ENCODE measurements at places on chromosomes 12 and 14.
A peak's percentile ranks its signal among the peaks of the same experiment; 100 is the strongest.

DNA sequence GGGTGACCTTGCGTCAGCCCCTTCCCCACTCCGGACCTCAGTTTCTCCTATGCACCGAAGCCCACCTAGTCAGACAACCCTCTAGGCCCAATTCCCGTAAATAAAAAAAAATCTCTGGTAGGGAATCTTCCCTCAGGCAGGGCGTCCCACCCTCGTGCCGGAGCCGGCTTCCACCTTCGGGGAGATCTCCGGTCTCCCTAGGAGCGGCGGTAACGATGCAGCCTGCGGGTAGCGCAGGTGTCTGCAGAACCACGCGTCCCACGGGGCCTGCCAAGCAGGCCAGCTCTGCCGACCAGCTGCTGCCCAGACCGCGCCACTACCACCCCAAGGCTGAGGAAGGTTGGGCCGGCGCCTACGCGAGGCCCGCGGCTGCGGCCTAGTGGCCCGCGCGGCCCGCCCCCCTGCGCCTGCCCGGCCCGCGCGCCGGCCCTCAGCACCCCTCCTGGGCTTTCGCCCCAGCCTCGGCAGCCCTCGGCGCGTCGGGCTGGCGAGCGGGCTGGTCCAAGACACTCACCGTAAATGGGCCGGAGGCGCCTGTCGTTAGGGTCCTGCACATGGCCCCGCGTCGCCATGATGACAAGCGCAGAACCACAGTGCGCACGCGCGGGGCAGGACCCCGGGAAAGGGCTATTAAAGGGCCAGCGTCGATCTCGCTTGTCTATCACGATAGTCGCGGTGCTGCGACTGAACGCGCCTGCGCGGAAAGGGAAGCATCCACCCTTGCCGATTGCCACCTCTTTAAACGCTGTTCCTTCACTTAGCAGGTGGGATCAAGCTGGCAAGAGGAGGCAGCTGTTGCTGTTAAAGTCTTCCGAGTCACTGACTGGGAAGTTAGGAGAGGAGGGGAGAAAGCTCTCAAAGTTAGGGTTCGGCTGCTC lies at the start of gene NAA25:
Gene NAA25, minus strand, starts transcription at position 582 of the 878 bp plus-strand sequence. Its CDS starts 10 bp downstream, at position 572.
- peak; percentile 92 for DNase-seq

DNA sequence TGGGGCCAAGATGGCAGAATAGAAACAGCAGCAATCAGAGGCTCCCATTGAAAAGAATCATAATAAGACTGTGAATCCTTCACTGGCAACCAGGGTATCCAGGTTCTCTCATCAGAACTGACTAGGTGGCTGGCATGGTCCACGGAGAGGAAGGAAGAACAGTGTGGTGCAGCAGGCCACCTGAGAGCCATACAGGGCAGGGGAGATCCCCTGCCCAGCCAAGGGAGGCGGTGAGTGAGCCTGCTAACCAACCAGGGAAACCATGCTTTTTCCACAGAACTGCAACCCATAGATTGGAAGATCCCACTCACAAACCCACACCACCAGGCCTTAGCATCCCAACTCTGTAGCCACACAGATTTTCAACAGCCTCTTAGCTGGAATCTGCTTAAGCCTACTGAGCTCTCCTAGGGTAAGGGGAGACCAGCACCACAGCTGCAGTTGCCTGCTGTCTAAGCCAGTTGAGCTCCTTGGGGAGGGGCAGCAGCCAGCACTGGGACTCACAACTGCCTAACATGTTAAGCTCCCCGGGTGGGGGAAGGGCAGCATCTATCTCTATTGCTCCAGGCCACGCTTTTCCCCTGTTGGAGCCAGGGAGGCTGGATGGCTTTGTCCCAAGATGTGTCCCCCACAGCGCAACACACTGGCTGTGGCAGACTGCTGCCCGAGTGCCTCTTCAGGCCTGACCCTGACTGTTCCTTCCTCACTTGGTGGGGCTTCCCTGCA lies 342.6 kb upstream of the CCDC196 start:
- no peak for DNase-seq

DNA sequence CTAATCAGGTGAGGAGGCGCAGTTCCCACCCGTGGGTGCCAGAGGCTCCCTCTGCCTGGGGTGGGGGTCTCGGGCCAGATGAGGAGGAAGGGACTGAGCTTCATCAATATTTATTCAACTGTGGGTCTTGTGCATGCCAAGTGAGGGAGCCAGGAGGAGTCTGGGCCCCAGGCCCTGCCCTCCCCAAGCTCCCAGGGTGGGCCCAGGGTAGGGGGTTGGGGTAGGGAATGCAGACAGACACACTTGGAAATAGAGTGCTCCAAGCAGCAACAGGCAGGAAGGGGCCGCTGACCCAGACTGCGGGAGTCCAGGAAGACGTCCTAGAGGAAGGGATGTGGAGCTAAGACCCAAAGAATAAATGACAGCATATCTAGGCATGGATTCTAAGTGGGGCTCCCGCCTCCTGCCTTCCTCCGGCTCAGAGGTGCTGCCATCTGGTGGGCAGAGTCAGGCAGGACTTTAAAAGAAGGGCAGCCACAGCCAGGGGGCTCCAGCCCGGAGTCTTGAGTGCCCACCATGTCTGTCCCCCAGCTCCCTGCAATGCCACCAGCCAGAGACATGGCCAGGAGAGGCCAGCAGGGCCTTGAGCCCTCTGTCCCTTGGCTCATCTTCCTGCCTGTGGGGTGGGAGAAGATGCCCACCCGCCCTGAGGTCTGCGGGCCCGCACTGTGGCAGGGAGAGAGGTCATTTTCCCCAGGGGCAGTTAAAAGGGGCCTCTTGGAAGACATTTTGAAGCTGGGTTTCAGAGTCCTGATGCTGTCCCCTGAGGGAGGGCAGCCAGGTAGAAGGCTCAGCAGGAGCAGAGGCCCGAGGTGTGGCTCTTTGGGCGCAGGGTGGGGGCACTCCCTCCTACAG lies 70.1 kb downstream of the PHETA1 start:
- DNase-seq, result peak; percentile 83

DNA sequence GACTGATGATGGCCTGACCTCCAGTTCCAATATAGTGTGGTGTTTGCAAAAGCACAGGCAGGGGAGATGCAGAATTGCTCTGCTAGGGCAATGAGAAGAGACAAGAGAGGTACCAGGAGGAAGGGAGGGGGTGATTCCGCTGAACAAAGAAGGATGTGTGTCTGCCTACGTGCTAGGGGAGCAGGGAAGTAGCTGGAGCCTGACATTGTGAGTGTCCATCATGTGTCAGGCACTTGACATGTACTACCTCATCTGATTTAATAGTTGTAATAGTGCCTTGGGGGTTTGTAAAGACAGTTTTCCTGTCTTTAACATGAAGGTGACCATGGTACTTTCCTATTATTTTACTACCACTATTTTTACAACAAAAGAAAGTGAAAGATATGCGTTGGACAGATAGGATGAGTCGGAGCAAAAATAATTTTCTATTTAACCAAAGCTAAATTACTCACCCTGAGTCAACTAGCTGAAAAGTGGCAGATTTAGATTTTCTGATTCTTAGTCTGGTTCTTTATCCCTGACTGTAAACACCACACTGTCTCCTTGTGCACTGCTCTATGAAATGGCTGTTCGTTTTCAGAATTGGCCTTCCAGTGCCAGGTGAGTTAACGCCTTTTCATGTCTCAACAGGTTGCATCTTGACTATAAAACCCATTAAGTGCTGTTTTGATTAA lies 33.7 kb upstream of the TEAD4 start:
- DNase-seq, result no peak

DNA sequence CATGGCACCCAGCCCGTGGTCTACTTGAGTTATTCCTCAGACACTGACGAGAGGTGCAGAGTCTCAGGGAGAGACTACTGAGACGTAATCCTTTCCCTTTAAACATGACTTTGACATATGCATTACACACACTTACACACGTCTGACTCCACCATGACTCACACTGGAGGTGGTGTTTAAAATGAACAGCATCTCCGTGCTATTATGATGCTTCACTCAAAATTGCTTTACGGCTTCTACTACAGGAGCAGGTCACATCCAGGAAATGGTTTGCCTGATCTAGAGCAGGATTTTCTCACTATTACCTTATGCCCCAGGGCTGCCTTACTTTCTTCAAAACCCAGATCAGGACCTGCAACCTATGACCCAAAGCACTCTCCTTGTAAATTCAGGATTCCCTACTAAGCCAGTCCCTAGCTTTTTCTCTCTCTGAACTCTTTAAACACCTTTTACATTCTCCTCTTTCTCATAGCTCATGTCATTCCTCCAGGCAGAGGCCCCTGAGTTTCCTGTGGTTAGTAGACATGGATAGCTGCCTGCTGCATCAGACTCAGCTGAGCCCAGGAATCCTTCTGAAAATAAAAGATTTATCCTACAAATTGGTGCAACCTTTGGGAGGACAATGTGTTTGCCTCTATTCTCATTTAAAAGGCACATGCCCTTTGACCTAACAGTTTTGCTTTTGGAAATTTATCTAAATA lies 31.2 kb downstream of the TMCC3 start:
- DNase-seq, result no peak

- DNase-seq, result no peak
These were observed 6.8 kb upstream of the PSMA6 start for GRCh38 chr14:35285168-35286002.

DNA sequence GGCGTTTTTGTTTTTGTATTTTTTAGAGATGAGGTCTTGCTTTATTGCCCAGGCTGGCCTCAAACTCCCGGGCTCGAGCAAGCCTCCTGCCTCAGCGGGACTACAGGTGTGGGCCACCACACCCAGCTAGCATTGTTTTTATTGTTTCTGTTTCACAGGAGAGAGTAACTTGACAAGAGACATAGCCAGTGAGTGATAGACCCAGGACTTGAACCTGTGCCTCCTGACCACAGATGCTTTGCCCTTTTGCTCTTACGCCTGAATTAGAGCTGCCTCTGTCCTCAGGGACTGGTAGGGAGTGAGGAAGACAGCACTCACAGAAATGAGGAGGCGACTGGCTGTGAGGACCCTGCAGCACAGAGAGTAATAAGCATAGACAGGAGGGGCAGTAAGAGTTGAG lies 2.3 kb downstream of the EVL start:
- no peak for DNase-seq

GRCh38 chr14:34251662-34252061 lies 210.4 kb downstream of the SPTSSA start:
- DNase-seq, result no peak

GRCh38 chr14:57291692-57292647 lies 23.2 kb downstream of the AP5M1 start:
- DNase-seq, result no peak

DNA sequence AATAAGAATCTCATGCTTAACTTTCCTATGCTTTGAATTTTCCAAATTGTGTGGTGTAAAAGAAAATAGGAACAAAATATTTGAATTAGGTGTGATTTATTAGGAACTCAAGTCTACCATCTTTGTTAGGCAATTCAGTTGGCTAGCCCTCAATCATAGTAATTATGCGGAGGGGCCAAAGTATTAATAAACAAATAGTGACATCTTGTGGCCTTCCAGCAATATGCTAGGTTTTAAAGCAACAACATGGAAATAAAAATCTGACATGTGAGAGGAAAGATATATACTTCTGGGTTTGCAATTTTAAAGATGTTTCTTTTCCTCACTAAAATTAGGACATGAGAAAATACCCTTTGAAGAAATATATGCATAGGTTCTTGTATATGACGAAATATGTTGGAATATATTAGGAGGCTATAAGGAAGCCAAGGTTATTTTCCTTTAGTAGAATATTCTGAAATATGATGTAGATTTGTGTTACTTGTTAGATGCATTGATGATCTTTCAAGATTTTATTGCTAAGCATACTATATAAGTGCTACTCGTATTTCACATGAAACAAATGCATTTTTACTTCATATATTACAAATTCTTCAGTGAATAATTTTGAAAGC lies 200.4 kb downstream of the PTPRO start:
- DNase-seq, result no peak

DNA sequence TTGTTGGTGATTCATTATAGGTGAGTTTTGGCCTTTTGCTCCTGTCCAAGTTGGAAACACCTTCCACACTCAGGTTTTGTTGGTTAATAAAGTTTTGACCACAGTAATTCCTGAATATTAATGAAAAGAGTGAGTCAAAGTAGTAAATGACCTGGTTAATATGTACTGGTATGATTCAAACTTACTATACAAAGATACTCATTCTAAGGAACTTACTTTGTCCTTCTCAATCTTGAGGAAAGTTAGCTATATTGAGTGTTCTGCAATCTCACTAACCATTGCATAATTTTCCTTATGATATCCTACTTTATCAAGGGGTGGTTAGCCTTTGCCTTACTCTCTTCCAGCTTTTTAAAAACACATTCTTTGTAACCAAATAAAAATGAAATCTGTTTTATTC lies 20.9 kb upstream of the HECTD1 start:
- no peak for DNase-seq

- no peak for DNase-seq
These were observed 157.6 kb upstream of the TMTC2 start for GRCh38 chr12:82529101-82529500.

DNA sequence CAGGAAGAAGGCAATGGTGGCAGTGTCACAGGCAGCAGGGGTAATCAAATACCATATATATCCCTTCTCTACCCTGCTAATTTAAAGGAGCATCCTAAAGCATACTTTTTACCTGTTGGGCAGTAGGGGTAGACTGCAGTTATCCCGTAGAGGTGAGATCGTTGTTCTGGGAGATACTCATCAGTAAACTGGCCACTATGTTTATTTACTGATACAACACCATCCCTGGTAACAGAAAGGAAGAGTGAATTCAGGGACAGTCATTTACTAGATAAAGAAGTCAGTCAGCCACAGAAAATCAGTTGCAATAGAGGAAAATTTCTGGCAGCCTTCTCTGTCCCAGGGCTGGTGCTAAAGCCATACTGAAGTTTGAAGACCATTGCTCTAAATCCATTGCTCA lies 16.3 kb downstream of the RTRAF start:
- no peak for DNase-seq

GRCh38 chr12:118925407-118925806 lies 55.9 kb upstream of the SRRM4 start:
- no peak for DNase-seq

DNA sequence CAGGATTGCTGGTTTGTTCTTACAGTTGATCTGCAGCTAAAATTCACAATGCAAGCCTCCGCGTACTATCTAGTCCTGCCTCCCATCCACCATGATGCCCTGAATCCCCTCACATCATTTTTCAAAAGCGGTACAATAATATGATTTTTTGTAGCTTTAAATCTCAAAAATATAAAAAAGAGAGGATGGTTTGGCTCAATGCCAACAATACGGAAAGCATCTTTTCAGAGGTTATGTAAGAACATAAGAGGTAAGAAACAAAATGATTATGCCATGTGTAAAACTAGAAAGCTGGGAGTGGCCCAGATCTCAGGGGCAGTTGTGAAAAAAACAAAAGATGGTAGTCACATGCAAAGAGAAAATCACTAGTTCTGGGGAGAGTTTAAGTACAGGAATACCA lies 24.0 kb upstream of the ZDHHC17 start:
- no peak for DNase-seq

DNA sequence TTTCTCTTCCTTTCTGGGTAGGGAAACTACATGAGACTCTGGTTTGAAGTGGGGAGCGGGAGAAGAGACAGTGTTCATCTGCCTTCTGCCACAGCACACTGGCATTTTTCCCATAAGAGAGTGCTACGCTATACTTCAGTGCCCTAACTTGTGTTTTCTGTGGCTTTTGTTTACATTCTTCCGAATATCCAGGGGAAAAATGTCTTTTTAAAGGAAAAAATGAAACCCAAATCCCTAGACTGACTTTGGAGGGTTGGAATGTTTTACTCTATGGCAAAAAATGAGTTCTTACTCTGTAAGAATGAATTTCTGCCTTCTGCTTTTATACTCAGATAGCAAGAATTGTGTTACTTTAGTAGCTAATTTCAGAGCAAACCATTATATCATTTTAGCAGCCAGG lies 88.1 kb upstream of the TMEM263 start:
- no peak for DNase-seq

All from endothelial cell (in vitro differentiated cells).